ENCODE measurements at places on chromosomes 13 and 19. TPM values are rescaled to one million over a fixed set of nuclear protein-coding genes. Genes with fewer than 3 reads are reported as not detected.

SLAIN1 gene
- 9.0 TPM for total RNA-seq

COQ8B gene
- total RNA-seq: 26.2 TPM

WASF3 gene
- 24.9 TPM for total RNA-seq

GARIN5A gene
- not detected for total RNA-seq

MISP3 gene
- total RNA-seq: 1.2 TPM

COLGALT1 gene
- total RNA-seq: 67.1 TPM

SBK2 gene
- not detected for total RNA-seq

DIRAS1 gene
- total RNA-seq: 3.5 TPM

LILRB2 gene
- 10.2 TPM for total RNA-seq

KIR2DL4 gene
- not detected for total RNA-seq

SIGLECL1 gene
- not detected for total RNA-seq

ZNF135 gene
- 3.4 TPM for total RNA-seq

LILRA1 gene
- total RNA-seq: 1.4 TPM

ZNF540 gene
- 10.2 TPM for total RNA-seq

GRCh38 chr13:80668452-80668851 lies 327.5 kb upstream of the SPRY2 start:
- DNase-seq: no peak

DNA sequence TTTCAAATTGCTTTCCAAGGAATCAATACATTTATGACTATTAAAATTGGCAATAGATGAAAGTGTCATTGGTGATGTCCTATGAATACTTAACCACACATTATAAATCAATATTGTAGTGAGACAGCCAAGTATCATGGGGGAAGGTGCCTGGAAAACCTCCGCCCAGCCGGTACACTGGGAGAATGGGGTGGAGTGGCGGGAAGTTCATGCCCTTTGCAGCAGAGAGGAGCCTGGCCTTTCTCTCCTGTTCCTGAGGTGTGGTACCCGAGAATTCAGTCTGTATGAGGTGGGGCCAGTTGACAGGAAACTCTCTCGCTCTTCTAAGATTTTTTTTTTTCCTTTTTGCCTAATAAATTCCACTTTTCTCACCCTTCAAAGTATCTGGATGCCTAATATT lies 25.4 kb upstream of the ABCC4 start:
- no peak for DNase-seq

DNA sequence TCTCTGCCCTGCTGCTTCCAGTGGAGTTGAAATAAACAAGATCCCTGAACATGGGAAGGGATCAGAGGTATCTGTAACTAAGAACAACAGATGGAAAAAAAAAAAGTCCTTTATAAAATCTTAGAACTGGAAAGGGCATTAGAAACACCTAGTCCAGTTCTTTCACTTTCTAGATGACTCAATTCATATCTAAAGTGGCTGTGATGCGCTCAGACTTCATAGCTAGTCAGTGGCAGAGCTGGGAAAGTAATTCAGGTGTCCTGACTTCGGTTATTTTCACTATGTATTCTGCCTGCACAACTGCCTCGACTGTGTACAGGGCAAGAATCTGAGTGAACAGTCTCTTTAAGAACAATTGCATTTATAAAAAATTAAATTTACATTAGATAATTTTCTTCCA lies 151.8 kb upstream of the TMTC4 start:
- DNase-seq: no peak

DNA sequence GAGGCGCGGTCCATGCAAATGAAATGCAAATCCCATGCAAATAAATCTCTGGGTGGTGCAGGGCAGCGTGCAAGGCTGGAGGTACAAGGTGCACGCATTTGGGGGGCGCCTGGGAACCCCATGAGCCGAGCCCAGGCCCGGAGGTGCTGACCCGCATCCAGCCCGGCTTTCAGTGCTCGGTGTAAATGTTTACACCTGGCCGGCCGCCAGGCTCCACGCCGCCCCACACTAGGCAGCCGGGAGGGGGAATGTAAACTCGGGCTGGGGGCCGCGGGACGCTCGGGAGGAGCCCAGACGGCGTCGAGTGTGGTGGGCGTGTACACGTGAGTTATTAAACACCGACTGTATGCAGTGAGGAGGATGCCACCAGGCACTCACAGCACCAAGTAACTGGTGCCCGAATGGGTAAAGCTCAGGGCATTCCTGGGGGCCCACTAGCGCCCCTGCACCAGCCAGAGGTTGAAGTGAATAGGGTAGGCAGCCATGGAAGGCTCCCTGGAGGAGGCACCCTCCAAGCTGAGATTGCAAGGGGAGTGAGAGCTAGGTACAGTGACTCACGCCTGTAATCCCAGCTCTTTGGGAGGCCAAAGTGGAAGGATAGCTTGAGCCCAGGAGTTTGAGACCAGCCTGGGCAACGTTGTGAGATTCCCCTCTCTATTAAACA lies 17.2 kb downstream of the FUT6 start:
- no peak for DNase-seq

DNA sequence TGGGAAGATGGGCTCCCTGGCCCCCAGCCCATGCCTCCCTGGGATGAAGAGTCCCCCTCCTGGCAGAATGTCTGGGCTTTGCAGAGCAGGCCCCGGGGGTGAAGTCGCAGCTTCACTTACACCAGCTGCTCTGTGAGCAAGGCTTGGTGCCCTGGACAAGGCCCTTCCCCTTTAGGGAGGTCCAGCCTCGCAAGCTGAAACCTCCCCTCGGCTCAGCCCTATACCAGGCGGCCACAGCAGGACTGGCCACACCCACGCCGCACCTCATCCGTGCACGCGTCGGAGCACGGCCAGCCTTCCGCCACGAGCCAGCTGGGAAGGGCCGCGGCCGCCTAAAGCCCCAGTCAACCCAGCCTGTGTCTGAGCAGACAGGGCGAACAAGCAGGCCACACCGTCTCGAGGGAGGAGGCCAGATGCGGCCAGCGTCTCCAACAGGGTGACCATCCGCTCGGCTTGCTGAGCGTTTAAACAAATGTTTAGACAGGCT lies 83.2 kb upstream of the MCF2L start:
- DNase-seq: peak; percentile 91

GRCh38 chr19:41175801-41176777 lies 16.9 kb upstream of the CYP2S1 start:
- no peak for DNase-seq

- no peak for DNase-seq
Observed at GRCh38 chr13:92355213-92355612, 871.4 kb upstream of the GPC6 start.

DNA sequence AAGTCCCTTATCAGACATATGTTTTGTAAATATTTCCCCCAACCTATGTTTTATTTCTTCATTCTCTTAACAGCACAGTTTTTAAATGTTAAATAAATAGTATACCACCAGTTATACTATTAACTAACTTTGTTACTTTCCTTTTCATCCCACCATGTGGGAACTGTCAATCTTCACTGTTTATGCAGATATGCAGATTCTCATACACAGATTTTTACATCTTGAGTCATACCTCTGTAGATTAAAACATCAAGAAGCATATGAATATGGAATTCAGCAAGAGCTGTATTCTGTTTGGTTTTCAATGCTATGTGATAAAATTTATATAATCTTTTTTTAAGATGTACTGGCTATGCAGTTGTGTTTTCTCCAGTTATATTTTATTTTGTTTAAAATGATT lies 566.3 kb downstream of the LIG4 start:
- DNase-seq: no peak

- peak; percentile 70 for DNase-seq
Observed at GRCh38 chr19:53977991-53978731, 13.3 kb upstream of the CACNG6 start.

DNA sequence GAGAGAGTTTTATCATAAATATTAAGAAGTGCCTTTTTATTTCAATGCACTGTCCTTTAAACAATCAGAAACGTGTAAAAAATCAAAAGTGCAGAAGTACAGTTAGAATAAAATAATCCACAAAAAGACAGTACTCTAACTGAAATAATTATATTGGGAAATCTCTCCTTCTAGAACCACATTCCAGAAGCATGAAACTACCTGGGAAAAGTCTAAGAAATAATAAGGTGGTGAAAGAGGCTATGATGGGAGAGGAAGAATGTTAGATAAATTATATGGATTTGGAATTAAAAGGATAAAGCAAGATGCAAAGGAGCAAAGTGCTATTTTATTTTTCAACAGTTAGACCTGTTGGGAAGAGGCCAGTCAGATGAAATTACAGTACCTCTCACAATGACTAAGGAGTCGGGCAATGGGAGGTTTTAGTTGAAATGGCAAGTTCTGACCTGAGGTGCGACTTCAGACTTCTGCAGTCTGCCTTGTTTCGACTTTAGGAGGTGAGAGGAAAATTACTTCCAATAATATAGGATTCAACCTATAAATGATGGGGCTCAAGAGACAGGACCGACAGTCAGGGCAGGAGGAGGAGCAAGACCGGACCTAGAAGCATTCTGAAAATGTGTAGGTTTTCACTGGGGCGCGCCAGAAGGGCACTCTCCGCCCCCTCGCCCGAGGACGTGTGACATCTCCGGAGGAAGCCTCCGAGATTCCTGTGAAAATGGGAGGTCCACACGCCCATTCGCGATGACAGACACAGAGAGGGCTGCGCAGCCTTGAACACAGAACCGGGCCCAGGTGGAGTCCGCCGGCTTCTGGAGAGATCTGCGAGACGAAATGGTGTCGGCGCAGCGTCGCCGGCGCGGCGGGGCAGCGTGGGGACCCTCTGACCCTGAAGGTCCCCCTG lies 717 bp downstream of the SPRYD7 start:
- peak; percentile 82 for DNase-seq

GRCh38 chr19:46269101-46269500 lies 27.7 kb upstream of the HIF3A start:
- DNase-seq: no peak

DNA sequence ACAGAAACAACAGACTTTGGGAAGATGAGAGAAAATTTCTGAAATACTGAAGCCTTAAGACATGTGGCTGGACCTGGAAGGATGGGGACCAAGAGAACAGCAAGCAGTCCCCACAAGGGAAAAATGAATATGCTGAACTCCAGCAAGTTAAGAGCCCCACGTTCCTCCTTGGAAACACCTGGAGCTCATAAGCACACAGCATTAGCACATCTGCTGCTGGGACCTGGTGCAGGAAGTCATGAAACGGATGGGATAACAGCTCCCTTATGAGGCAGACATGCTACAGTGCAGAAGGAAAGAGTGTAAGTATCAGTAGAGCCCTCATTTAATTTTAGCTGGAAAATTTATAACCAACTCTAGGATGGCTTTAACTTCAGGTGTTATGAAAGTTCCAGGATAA lies 67.3 kb downstream of the SLC15A1 start:
- no peak for DNase-seq

GRCh38 chr13:74203576-74203975 lies 69.4 kb upstream of the KLF12 start:
- DNase-seq: no peak

DNA sequence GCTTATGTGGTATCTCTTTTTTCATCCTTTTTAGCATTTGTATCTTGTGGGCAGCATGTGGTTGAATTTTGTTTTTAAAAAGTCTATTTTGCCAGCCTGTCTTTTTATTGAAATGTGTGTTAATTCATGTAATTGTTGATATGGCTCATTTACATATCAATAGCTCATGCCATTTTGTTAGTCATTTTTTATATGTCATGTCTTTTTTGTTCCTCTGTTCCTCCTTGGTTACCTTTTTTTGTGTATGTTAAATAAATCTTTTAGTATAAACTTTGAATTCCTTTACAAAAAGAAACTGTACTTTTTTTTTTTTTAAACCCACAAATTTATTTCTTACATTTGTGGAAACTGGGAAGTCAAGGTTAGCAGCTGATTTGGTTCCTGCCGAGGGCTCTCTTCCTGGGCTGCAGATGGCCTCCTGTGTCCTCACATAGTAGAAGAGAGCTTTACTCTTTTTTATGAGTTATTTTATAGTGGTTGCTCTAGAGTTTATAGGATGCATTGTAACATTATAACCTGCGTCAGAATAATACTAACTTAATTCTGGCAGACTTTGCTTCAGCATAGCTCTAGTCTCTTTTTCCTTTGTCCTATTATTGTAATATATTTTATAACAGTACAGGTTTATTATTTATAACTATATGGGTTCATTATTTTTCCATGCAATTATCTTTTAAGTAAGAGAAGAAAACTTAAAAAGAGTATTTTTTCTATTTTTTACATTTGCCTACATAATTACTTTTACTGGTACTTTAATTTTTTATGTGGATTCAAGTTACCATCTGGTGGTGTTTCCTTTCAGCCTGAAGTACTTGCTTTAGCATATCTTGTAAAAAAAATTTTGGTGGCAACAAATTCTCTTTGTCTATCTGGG lies 86.3 kb downstream of the URI1 start:
- no peak for DNase-seq

DNA sequence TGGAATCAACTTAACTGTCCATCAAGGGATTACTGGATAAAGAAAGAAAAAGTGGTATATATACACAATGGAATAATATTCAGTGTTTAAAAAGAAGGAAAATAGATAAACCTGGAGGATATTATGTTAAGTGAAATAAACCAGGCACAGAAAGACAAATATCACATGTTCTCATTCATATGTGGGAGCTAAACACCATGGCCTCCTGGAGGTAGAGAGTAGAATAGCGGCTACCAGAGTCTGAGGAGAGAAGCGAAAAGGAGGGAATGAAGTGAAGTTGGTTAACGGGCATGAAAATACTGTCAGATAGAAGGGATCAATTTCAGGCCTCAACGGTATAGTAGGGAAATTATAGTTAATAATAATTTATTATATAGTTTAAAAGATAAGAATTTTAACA lies 147.5 kb upstream of the OBI1 start:
- DNase-seq: no peak

Data from aorta (tissue), 5 donors.